Psoas muscle (tissue), 8 donors: ENCODE measurements at places on chromosomes 2 and 18. TPM values are rescaled to one million over a fixed set of nuclear protein-coding genes. Genes with fewer than 3 reads are reported as not detected.

DNA sequence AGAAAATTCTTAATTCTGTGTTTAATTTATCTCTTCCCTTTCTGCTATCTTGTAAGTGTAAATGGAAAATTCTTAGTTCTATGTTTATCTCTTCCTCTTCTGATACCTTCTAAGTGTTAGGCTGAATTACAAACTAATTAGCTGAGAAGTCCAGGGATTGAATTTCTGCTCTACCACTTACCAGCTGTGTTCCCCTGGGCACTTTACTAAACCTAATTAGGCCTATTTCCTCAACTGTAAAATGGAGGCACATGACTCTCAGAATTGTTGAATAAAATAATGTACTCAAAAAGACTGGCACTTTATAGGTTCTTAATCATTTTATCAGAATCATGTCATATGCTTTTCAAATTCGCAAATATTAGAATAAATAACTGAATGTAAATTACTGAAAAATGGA is 146.3 kb downstream of the MAP2 start:
- DNase-seq: no peak

The SERPINB13 gene
- not detected for total RNA-seq

- DNase-seq: no peak
Measured at GRCh38 chr2:99569386-99569785, 79.6 kb upstream of the REV1 start.

The RND3 gene
- total RNA-seq: 25.7 TPM

GRCh38 chr2:76546207-76546606 is 835.5 kb upstream of the GCFC2 start:
- DNase-seq: no peak

The SAG gene
- not detected for total RNA-seq

The FOSL2 gene
- 189 TPM for total RNA-seq

- no peak for DNase-seq
Measured at GRCh38 chr2:152655880-152656279, 61.4 kb downstream of the PRPF40A start.

The PDCD1 gene
- total RNA-seq: not detected

- DNase-seq: no peak
Measured at GRCh38 chr2:222955008-222955407, 94.2 kb downstream of the ACSL3 start.

DNA sequence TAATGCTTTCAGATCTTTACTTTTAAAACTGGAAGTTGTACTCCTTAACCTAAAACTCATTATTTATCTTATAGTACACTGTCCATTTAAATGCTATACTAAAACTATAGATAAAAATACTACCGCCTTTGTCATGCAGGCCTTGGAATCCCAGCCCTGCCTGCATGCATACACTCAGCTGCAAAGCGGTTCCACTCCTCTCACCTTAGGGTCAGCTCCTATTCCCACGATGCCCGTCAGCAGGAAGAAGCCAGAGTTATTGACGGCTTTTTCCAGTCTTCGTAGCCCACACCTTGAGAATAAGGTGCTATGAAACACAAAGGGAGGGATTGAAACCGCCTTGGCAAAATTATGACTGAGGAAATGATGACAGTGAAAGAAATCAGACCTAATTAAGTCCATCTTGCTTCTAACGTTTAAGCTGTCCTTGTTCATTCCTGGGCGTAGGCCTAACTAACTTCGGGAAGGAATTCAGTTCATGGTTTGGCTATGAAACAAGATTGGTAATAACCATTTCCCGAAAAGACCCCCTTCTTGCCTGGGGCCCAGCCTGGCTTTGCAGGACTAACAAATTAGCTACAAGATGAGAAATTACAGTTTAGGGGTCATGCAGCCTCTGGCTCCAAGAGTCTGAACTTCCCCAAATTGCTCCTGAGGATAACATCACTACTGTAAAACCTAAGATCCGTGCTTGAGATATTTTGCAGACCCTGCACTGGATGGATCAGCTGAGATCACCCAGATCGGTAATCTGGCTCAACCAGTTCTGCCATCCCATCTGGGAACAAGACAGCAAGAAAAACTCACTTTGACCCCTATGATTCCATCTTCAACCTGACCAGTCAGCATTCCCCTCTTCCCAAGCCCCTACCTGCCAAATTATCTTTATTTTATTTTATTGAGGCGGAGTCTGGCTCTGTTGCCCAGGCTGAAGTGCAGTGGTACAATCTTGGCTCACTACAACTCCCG is 17.1 kb downstream of the EPB41L5 start:
- DNase-seq: no peak

The NABP1 gene
- total RNA-seq: 7.2 TPM

DNA sequence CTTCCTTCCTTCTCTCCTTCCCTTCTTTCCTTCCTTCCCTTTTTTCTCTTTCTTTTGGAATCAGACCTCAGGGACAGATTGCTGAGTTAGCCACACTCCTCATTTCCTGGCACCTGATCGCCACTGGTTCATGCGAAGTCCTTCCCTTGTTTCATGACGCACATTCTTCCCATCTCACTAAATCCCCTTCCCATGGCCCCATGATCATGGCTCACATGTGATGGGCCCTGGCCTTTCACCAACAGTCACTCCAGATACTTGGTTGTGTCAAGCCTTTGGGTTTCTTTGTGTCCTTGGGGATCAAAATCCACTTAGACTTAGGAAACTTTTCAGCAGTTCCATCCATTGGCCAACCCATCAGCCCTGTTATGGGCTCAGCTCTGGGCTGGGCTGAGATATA is 23.8 kb upstream of the ASPRV1 start:
- DNase-seq: no peak

- DNase-seq: no peak
Measured at GRCh38 chr18:45801416-45802004, 24.0 kb upstream of the SIGLEC15 start.

DNA sequence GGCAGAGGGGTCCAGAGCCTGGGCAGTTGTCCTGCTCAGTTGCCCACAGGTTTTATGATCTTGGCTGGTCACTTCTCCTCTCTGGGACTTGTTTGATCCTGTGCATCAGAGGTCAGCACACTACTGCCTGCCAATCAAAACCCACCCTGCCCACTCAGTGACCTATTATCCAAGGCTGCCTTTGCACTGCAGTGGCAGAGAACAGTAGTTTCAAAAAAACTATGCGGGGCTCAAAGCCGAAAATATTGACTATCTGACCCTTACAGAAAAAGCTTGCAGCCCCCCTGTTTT is 218.2 kb downstream of the CYP26B1 start:
- DNase-seq: no peak

- no peak for DNase-seq
Measured at GRCh38 chr2:194686569-194686968, 970.5 kb upstream of the SLC39A10 start.

GRCh38 chr2:55923091-55923981 is at the start of gene EFEMP1:
TSS of gene EFEMP1 (minus strand) at chr2:55923782. CDS start at chr2:55922440, 1,342 bp downstream.
- peak; percentile 71 for DNase-seq

DNA sequence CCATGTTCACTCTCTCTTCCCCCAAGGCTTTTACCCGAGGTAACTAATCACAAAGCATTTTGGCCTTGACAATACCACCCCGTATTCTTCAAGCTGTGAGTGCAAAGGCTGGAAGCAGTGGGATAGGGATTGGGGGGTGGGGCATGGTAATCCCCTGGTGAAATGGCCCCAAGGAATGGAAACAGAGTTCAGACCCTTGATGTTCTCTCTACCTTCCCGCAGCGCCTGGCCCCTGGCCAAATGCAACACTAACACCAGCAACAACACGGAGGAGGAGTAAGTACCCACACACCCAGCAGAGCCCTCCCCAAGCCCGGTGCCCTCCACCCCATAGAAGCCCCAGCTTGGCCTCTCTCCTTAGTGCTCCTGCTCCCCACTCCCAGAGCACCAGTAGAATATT is 36.9 kb downstream of the CNGA3 start:
- DNase-seq: no peak
